ENCODE measurements at places on chromosomes 5 and 9.

DNA sequence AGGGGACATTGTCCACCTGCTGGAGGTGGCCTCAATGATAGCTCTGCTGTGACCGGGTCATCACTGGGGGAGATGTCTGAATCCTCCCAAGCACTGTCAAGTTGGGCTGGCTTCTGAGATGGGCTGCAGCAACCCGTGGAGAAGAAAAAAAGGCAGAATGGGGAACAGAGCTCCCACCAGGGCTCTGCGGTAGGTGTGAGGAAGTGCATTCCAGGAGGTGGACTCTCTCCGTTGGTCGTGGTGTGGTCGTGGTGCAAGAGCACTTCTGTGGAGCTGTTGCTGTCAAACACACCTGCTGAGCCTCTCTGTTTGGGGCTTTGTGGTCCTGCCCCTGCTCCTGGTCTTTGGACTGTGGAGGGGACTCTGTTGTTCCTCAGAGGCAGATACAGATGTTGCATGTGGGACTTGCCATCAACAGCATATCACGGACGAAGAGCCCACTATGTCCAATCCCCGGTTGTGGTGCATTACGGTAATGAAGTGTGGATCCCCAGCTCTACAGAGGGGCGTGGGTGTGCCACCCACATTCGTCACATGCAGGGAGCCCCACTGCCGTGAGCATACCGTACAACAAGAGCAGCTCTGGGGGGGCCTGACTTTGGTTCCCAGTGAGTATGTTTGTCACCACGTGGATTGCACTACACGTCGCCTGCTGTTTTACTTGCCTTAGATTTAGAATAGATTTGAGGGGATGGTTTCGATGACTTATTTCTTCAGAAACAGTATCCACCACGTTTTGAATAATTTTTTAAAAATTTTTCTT, 36.0 kb upstream of the PITX1 start:
- DNase-seq: no peak

- peak; percentile 42 for DNase-seq
Measured at GRCh38 chr9:116154334-116154975, 864 bp downstream of the PAPPA start.

DNA sequence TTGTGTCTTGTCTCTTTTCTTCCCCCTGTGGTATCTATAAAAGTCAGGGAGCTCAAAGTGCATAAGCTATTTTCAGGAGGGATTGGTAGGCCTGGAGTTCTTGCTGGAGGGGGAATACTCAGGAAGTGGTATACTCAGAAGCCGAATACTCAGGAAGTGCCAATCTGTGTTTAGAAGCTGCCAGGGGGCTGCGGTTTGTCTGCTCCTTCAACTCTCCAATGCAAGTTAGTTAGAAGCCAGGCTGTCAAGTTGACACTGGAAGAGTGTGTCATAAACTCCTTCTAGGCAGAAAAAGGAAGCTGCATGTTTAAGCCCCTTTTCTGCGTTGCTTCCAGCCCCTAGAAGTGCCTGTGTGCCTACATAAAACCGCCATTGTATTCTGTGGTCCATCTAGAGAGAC, 366.5 kb downstream of the TAF11L14 start:
- DNase-seq: no peak

DNA sequence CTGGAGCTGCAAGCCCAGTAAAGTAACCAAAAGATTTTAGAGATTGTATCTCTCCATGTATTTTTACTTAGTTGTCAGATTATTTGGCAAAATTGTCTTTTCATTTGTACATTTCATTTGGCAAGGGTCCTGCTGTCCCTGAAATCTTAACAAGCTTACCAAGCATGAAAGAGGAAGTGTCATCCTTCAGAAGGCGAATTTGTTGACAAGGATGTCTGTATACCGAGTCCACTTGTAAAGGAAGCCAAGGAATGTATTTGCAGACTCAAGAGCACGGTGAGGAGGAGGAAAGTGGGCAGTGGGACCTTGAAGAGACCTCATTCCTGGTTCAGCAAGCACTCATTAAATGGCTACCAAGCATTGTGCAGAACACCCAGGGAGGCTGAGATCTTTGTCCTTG, 7.5 kb upstream of the OTULINL start:
- DNase-seq: no peak

DNA sequence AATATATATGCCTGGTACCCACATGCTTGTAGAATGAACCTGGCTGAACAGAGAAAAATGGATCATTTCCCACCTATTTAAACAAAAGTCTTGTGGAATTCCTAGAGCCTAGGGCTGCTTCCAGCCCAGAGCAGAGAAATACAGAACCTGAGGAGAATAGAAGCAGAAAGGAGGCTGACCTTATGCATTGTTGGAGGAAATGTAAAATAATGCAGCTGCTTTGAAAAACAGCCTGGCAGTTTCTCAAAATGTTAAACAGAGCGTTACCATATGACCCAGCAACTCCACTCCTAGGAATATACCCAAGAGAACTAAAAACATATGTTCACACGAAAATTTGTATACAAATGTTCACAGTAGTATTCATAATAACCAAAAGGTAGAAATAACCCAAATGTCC, 15.1 kb downstream of the MAPKAP1 start:
- no peak for DNase-seq

DNA sequence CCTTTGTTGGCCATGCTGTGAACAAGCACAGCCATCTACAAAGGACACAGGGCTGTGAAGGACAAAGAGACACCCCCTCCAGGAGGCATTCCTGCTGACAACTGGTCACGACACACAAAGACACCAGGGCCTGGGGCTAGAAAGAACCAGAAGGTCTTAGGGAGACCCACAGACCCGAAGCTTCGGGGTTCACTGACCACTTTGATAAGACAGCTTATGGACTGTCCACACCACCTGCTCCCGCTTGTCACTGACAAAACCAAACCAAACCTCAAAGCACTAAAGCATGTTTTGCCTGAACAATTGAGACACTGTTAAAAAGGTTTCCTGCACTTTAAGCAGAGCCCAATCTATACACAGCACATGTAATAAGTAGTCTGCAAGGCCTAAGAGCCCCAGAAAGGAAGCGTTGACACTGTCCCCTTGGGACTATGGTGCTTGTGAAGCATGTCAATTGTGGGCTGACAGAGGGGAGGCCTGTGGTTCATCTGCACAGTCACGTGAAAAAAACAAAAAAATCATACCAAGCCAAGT, 185.0 kb downstream of the GAPVD1 start:
- DNase-seq: no peak

DNA sequence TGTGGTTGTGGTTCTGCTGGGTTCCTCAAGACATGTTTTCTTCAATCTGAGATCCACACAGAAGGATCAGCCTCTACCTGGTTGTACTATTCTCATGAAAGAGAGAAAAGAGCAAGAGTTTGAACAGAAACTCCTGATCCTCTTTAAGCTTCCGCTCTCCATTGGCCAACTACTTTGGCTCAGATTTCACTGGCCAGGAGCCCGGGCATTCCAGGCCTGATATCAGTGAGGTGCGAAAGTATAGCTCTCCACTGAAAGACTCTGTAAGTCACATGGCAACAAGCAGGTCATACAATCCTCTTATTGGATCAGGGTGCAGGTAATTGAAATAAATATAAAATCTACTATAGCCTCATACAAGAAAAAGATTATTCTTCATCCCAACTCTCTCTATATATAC, 920.5 kb downstream of the TLE4 start:
- peak; percentile 60 for DNase-seq

GRCh38 chr5:56617998-56618397, 197.4 kb upstream of the MAP3K1 start:
- no peak for DNase-seq

- no peak for DNase-seq
Measured at GRCh38 chr9:100671898-100672297, 94.0 kb downstream of the CAVIN4 start.

GRCh38 chr5:122195802-122196394, 66.6 kb downstream of the ZNF474 start:
- DNase-seq: peak; percentile 59

- DNase-seq: no peak
Measured at GRCh38 chr5:174320051-174320450, 274.5 kb downstream of the NSG2 start.

DNA sequence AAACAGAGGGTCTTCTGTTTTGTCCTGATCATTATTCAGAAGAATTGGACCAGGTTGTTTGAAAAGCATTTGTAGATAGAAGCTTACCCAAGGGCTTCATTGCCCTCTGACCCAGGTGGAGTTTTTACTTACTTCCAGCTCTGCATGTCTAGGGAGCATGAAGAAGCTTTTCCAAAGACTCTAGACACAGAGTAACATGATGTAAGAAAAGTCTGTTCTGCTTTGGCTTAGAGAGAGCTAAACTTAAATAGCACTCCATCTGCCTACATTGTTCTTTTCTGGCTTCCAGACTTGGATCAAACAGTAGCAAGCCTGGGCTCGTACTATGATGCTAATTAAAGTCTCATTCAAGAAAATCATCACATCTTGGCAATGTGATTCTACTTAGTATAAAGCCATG, 112.1 kb downstream of the SNCAIP start:
- DNase-seq: no peak

DNA sequence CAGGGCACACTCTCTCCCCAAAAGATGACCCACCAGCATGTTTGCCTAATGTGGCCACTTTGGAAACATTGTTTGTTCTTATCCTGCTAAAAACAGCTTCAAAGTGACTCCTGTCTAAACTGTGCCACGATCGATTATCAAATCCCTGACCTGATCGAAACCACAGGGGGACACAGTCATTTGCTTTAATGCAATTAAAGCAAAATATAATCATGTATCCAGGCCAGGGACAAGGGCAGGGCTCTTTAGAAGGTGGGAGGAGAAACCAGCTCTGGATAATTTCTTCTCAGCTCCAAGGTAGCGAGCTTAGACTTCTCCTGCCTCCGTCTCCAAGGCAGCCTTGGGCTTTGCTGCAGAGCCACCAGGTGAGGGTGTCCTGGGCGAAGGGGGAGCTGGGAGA, 95.0 kb upstream of the HAND1 start:
- no peak for DNase-seq

DNA sequence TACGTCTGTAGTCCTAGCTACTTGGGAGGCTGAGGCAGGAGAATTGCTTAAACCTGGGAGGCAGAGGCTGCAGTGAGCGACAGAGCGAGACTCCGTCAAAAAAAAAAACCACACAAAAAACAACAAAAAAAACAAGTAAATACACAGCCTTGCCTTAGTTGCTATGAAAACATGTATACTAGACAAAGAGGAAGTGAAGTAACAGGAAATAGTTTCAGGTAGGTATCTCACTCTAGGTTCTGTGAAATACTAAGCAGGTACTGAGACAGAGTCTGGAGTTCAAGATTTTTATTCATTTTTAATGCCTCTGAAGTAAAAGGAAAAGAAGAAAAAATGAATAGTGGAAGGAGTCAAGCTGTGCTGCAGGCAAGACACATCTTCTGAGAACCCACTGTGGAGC, 687.9 kb upstream of the RGMB start:
- no peak for DNase-seq

GRCh38 chr5:158392753-158393152, 533.8 kb upstream of the CLINT1 start:
- DNase-seq: no peak

- no peak for DNase-seq
Measured at GRCh38 chr5:154523104-154523503, 45.1 kb upstream of the HAND1 start.

- DNase-seq: no peak
Measured at GRCh38 chr5:92599217-92599810, 981.7 kb downstream of the NR2F1-AS1 start.

DNA sequence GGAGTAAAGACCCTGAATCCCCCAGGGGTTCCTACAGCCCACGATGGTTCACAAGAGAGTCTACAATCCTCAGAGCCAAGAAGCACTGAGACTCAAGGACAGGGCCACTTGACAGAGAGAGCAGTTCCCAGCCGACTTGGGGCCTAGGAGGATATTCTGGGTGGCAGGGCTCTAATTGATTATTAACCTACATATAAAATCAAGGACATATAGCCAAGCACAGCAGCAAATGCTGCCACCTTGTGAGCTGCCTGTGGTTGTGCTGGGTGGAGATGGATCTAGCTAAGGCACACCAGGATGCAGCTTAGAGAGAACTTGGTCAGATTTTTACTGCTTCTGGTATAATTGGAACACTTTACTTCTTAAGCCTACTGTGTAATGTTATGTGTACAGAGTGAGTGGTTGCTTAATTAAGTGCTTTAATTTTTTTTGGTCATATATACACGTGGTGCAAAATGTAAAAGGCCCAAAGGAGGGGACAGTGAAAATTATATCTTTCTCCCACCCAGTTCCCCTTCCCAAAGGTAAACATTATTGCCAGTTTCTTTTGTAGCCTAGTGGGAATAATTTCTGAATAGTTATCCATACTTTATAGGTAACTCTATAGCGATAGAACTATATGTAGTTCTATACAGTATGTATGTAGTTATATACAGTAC, 78.8 kb downstream of the F2RL2 start:
- DNase-seq: peak; percentile 67

DNA sequence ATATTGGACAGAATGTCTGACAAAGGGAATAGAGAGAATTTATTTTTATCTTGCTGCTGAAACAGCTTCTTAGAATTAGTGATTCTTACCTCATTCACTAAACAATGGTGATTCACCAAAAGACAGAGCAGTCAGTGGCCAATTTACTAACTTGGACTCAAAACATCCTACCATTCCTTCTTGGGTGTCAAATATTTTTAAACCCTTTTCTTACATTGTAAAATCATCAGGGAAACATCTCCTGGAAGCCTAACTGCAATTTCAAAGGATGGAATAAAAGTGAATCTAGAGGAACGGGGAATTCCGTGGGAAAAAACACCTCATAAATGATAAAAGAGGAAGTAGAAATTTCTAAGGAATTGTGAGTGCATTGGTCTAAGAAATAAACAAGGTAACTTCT, 97.7 kb downstream of the LHFPL2 start:
- peak; percentile 35 for DNase-seq

GRCh38 chr5:150609843-150610584, 30.4 kb upstream of the SYNPO start:
- no peak for DNase-seq

DNA sequence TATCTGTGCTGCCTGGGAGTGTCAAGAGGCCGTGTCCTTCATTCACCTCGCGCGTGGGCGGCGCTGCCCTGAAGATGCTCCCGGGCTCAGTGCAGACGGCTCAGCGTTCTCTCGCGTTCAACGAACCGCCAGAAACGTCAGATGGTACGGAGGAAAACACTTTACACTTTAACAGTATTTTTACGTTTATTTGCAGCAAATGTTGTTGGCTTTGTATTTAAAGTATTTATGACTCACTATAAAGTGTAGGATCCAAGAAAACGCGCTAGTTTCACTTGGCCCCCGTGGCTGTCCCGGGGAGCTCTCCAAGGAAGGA, 544 bp upstream of the ERCC6L2 start:
- peak; percentile 44 for DNase-seq

- peak; percentile 16 for DNase-seq
Measured at GRCh38 chr5:9344751-9345240, 201.1 kb downstream of the SEMA5A start.

- no peak for DNase-seq
Measured at GRCh38 chr9:105468875-105469274, 21.0 kb downstream of the FSD1L start.

Data from kidney tubule cell (primary cell).